ENCODE measurements at places on chromosomes 5 and 9.

GRCh38 chr5:153827397-153827796 is 211.3 kb downstream of the FAM114A2 start:
- DNase-seq: no peak

GRCh38 chr5:124859027-124859426 is 112.6 kb upstream of the ZNF608 start:
- no peak for DNase-seq

- DNase-seq: no peak
Observed at GRCh38 chr5:90446961-90447360, 27.6 kb downstream of the MBLAC2 start.

DNA sequence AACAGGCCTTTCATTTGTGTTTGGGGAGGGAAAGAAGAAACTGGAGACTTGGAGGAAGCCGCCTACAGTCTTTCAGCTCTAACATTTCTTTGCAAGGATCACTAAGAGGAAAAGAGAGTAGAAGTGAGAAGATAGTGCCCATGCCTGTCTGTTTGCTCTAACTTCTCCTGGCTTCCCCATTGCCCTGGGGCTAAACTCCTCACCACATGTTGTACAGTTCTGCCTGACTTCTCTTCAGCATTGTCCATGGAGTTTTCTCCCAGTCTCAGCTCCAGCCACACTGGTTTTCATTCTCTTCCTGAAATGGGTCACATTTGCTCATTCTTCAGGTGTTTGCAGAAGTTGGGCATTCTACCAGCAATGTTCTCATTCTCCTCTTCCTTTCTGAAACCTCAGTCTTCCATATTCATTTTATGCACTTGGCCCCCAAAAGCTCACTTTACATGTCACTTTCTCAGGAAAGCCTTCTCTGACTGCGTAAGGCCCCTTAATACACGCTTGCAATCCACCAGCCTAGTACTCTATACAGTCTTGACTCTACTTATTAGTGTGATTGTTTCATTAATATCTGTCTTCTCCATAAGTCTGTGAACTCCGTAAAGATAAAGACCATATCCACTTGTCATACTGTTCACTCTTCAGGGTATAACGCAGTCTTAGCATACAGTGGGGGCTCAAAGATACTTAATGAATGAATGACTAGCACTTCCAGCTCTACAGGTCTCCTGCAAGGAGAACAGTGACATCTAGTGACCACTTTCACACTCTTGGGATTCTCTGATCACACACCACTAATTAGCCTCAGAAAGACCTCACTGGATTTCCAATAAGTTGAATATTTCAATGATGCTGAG is 40.2 kb upstream of the TRIM32 start:
- no peak for DNase-seq

GRCh38 chr9:6302417-6302816 is 25.8 kb upstream of the TPD52L3 start:
- DNase-seq: no peak

DNA sequence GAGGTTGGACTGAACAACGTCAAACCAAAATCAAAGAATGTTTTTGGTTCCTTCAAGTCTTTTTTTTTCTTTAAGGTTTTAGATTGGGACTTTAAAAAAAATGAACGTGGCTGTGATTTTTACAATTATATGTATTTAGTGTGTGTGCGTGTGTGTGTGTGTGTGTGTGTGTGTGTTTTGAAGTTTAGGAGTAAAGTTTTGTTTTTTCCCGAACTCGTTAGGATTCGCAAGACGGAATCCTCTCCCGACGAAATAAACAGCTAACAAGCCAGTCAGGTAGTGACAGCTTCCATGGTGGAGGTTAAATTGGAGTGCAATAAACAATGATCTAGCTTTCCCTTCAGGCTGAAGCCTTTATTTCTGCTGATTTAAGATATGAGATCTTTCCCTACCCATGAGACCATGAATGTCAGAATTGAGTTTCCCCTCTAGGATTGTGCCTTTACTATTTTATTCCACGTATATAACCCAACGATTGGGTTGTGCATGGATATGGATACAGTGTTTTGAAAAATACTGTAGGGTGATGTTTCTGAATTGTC is 1.2 kb downstream of the KIAA1958 start:
- peak; percentile 6 for DNase-seq

GRCh38 chr5:27208051-27208450 is 169.7 kb upstream of the CDH9 start:
- DNase-seq: no peak

GRCh38 chr5:139315056-139315615 is 21.6 kb downstream of the MATR3 start:
- no peak for DNase-seq

GRCh38 chr5:138999674-139000073 is 124.5 kb upstream of the LRRTM2 start:
- DNase-seq: no peak

GRCh38 chr5:75536694-75537360 is 25.1 kb downstream of the POLK start:
- DNase-seq: no peak

- DNase-seq: no peak
Observed at GRCh38 chr9:33437898-33438297, 9.5 kb downstream of the AQP3 start.

DNA sequence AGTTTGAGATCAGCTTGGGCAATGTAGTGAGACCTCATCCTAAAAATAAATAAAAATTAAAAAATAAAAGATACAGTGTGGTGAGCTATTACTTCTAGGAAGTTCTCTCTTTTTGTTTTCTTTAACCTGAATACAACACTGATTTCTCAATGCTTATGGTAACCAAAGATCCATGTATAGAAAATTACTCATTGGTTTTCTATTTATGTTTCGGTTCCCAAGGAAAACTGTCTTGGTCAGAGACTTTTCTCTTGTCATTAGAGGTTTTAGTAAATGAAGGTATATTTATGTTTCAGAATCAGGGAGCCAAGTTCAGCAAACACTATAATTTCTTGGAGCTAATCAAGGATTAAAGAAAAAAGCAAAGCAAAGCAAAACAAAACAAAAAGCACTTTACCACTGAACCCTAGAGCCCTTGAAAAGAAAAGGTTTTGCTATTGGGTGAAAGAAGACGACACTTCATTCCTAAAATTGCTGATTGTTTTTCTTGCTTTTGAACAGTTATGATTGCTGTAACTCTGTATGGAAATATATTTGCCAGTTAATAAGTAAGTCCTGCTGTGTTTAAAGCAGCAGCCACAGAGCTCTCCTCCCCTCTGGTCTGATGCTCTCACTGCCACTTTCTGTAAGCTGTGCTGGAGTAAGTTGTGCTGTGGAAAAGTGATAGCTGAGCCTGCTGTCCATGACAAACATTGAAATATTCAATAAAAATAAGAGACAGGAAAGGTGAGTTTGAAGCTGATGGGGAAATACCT is 298.2 kb downstream of the CD180 start:
- DNase-seq: no peak

- DNase-seq: no peak
Observed at GRCh38 chr5:94276048-94276447, 342.4 kb downstream of the KIAA0825 start.

DNA sequence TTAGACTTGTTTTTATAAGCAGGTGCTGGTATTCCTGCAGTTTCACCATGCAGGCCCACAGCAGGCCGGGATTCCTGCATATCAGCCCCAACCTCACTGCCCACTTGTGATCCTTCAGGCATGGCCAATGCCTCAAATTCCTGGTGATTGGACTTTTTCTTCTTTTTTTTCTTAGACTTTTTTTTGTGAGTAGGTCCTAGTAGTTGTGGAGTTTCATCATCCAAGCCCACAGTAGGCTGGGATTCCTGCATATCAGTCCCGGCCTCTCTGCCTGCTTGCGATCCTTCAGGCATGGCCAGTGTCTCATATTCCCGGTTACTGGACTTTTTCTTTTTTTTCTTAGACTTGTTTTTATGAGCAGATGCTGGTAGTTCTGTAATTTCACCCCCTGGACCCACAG is 4.8 kb downstream of the TTF1 start:
- no peak for DNase-seq

DNA sequence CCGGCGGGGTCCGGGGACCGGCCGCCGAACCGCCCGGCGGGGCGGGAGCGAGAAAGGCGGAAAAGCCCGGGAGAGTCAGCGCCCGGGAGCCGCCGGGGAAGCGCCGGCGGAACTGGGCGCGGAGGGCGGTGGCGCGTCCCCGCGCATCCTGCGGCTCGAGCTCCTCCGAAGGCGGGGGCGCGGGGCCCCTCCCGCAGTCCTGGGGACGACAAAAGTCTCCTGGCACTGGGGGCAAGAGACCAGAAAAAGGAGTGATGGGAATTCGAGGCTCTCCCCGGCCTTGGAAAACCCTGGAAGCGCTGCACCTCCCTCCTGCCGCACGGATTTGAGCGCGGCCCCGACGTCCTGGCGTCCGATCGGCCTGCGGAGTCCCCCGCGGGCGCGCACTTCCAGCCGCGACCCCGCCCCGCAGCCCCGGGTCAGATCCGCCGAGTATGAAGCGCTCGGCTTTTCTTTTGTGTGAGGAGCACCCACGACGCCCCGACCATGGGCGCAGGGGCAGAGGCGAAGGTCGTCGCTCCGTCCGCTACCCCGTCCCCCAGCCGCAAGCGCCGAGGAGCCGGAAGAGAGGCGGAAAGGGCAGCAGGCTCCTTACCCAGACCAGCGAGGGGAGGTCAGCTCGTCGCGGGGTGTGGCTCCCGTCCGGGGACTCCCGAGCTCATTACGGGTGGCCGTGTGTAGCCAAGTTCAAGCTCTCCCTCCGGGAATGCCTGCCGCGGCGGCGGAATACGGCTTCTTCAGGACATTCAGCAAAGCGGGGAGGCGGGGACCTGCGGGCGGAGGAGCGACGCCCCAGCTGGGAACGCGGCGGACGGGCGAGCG is at the start of gene EPB41L4A:
Gene EPB41L4A, minus strand, starts transcription at position 114 of the 822 bp plus-strand sequence. CDS start 238 bp downstream, outside the sequence.
- peak; percentile 6 for DNase-seq

DNA sequence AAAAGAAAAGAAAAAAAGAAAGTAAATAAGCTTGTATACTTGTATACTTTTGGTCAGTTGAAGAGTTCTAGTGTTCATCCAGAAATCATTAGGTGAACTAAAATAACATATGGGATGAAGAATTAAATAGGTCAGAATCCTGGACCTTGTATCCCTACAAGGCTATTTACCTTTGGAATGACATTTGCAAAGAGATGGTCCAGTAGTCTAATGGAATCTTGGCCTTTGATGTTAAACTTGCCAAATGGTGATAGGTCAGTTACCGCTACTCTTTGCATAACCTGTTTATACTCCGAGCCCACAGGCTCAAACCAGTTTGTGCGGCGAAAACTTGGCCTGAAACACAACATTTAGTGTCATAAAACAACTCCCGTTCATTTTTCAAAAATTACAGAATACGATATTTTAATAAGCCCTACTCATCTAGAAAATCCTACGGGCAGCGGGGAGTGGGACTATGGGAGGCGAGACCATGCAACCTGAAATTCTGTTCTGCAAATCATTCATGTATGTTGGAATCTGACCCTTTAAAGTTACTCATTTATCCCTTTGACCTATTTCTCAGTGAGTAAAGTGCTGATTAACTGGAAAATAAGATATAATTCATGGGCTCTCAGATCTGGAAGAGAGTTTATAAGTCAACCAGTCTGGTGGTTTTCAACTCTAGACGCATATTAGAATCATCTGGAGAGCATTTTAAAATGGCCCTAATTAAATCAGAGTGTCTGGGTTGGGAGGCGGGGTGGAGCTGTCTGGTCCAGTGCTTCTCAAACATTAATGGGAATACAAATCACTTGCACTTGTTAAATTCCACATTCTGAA is 38.6 kb downstream of the DMGDH start:
- no peak for DNase-seq

GRCh38 chr5:18216016-18216415 is 581.8 kb downstream of the TAF11L14 start:
- DNase-seq: no peak

GRCh38 chr9:85118990-85119755 is 449.6 kb downstream of the NTRK2 start:
- DNase-seq: no peak

DNA sequence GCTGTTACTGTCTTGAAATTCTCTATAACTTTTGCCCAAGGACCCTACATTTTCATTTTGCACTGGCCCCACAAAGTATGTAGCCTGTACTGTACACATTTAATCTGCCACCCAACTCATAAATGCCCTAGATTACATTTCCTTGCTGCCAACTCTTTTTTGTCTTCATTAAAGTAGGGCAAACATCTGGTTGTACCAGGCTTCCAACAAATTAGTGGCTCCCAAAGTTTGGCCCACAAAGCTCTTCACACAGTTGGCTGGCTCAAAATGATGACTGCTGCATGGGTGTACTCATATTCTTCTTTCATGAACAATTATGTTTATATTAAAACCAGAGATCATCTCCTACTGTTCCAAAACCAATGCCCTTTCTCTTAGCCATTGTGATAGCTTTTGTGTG is 45.3 kb downstream of the GNA14 start:
- no peak for DNase-seq

DNA sequence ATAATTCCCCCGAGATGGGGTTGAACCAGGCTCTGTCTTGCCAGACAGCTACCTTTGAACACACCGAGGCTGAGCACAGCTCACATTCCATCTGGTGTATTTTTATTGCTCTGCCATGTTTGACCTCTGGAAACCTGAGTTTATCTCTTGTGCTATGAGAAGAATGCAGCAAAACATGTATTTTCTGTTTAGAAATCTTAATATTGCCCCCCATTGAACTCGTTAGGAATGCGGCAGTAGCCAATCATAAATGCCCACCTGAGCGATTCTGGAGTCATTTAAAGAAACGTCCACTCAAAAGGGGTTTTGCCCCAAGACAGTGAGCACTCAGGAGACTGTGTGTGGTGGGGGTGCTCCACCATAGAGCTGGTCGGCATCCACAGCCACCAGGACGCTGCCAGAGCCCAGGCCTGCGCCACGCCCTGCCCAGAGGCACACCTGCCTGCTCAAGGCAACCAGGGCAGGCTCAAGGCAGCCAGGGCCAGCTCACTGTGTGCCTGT is 26.9 kb downstream of the FGD3 start:
- DNase-seq: no peak

- DNase-seq: no peak
Observed at GRCh38 chr5:147567917-147568598, 58.2 kb upstream of the DPYSL3 start.

- no peak for DNase-seq
Observed at GRCh38 chr9:126474786-126475485, 138.8 kb upstream of the LMX1B start.

DNA sequence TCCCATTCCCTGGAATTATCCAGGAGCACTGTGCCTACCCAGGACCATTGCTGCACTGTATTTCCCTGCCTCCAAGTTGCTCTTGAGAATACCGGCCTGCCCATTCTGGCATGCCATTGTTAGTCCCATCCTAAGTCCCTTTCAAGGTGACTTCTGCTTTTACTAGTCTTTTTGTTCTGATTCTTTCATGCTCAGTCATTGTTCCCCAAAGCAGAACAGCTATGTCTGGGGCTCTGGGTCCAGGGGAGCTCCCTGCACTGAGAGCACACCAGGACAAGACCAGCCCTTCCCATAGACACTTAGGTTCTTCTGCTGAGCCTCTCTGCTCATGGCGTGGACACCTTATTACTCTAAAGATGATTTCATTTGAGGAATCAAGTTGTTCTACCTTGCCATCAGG is 388.9 kb upstream of the KLF4 start:
- no peak for DNase-seq
